ENCODE measurements at places on chromosomes 1 and 21.

- no peak for DNase-seq
Measured at GRCh38 chr1:23149114-23149513, 19.5 kb downstream of the LUZP1 start.

GRCh38 chr1:160309185-160309557, 24.2 kb upstream of the PEX19 start:
- DNase-seq: no peak

- DNase-seq: no peak
Measured at GRCh38 chr21:16086936-16087335, 357.2 kb downstream of the USP25 start.

DNA sequence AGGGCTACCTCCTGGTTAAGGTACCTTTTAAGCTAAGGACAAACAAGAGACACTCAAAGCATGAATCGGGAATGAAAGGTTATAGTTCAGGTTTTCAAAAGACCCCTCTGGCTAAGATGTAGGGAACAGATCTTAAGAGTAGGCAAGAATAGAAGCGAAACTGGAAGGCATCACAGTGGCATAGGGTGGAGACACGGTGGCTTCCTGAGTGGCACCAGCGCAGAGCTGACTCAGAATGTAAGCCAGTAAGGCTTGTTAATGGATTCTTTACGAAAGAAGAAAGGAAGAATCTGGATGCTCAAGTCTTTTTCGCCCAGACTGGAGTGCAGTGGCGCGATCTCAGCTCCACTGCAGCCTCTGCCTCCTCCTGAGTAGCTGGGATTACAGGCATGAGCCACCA, 21.2 kb downstream of the PADI6 start:
- no peak for DNase-seq

DNA sequence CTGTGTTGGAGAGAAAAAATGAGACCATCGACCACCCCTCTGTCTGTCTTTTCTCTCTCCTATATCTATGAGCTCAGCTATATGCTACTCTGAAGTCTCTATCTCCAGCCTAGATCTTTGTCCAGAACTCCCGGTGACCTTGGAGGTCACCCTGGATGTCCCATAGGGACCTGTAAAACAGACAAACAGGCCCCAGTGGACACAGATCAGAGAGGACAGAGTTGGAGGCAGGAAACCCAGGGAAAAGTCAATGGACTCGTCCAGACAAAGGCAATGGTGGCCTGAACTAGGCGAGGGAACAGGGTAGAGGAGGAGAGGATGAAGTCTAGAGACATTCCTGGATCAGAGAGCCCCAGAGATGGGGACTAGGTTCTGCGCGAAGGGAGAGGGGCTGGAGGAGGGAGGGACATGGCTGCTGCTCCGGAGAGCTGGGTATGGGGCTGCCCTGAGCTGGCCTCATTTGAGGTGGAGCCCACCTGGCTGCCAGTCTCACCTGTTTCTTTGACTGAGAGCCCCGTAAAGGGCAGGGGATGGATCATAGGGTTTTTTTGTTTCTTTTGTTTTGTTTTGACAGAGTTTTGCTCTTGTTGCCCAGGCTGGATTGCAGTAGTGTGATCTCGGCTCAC, 10.6 kb upstream of the MARCKSL1 start:
- no peak for DNase-seq

GRCh38 chr21:36849461-36850105, 116.9 kb downstream of the HLCS start:
- no peak for DNase-seq

GRCh38 chr21:14923468-14923867, 141.3 kb downstream of the NRIP1 start:
- DNase-seq: no peak

DNA sequence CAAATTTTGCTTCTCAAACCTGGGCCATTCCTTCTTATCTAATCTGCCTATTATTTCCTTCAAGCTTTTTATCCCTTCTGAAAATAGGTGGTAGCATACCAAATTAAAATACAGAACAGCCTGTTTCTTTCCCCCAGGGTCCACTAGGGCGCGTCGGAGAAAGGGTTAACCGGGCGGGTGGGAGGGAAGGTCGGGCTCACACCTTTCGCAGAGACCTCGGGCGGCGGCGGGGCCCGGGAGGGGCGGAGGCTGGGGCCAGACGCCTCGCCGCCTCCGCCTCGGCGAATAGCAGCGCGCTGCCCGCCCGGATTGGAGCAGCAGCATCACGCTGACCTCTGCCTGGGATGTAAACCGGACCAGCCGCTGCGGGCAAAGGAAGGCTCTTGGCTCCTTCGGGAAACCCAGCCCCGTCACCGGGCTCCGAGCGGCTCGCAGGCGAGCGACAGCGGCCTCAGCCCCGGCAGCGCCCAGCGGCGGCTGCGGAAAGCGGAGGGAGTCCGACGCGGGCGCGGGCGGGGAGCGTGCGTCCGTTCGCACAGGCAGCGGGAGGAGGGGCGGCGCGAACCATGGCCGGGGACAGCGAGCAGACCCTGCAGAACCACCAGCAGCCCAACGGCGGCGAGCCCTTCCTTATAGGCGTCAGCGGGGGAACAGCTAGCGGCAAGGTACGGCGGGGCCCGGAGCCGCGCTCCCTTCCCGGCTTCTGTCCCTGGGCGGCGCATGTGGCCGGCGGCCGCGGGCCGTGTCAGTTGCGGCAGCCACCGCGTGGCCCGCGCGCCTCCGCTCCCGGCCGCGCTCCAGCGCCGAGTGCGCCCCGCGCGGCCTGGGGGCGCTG, at the start of gene UCK2:
UCK2 (plus strand) TSS at position 347 of the 835 bp plus-strand sequence; CDS start at position 567, 220 bp downstream.
- DNase-seq: no peak

DNA sequence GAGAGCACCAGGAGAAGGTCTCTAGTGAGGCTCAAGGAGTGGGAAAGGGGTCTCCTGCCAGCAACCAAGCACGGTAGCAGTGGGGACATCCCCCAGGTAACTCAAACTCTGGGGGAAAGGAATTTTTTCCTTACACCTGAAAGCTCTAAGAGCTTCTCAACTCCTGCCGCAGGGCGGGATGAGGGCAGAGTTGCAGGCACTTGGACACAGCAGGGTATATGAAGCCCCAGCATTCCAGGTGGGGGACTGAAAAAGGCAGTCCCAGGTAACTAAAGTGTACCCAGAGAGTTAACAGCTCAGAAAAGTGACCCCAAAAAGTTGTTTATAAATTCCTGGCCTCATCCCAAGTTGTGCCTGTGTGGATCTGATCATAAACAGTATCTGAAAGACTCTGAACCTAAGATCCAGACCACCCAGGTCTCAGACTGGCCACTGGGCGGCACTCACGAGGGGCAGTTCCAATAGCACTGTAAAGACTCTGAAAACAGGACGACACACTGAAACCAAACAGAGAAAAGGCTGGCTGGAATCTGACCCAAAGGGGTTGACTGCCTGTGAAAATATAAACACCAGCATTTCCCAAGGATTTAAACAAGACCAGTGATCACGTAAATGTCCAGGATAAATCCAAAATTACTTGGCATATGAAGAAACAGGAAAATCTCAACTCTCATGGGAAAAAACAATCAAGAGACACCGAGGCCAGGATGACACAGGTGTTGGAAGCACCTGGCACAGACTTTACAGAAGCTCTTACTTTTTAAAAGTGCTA, 47.5 kb downstream of the HSF2BP start:
- DNase-seq: no peak

DNA sequence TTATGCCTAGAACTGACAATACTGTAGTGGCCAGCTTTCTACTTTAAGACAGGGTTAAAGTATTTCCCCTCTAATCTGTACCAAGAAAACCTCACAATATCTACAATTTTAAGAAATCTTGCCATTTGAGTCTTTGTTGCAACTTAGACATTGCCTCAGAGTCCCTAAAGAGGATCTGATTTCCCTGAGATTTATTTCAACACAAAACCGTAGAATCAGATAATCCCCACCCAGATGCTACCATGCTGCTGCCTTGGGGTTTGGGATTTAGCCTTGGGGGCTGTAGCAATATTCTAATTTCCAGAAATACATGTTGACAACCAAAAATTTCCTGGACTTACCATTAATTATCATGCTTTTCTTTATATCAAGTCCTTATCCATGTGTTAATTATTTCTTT, 50.3 kb upstream of the DENND1B start:
- no peak for DNase-seq

DNA sequence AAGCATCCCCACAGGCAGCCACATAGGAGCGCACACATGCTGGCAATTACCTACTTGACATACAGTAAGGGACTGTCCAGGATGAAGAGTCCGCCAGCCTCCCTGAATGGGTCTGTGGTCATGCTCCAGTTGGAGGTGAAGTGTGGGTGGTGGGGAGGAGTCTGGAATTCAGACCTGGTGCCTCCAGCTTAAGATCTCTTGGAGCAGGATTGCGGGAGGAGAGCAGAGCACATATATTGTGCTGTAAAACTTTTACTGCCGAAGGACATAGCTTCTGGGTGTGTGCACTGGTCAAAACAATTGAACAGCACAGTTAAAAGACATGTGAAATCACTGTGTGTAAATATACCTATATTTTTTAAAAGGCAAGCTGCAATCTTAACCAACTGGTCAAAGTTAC, 17.9 kb downstream of the STK40 start:
- no peak for DNase-seq

- no peak for DNase-seq
Measured at GRCh38 chr1:81231729-81232038, 569.0 kb upstream of the ADGRL2 start.
